Activated naive CD8-positive, alpha-beta T cell treated with anti-CD3 and anti-CD28 coated beads, Interleukin-2, amount 10 ng/mL, durations not matched to agents 7 days and 5 days (primary cell): ENCODE measurements at places on chromosomes 2 and 18. TPM values are rescaled to one million over a fixed set of nuclear protein-coding genes. Genes with fewer than 3 reads are reported as not detected.

GRCh38 chr18:36149514-36150289 is 20.0 kb downstream of the ELP2 start:
- DNase-seq, result no peak

DNA sequence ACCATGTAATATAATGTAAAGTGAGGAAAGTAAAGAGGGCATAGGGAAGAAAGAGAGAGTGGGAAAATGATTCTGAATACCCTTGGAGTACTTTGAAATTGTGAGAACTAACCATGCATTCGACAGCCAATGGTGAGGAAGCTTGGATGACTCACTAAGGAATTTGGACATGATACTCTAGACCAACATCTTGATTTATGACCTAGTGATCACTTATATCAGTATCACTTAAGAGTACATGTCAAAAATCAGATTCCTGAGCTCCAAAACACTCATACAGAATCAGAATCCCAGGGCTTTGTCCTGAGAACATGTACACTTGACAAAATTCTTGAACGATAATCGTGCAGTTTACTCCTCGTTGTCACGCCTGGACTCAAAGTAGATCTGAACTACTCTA is 1899.8 kb upstream of the PIK3C3 start:
- DNase-seq, result no peak

- no peak for DNase-seq
Measured at GRCh38 chr2:202508686-202509085, 126.1 kb upstream of the FAM117B start.

DNA sequence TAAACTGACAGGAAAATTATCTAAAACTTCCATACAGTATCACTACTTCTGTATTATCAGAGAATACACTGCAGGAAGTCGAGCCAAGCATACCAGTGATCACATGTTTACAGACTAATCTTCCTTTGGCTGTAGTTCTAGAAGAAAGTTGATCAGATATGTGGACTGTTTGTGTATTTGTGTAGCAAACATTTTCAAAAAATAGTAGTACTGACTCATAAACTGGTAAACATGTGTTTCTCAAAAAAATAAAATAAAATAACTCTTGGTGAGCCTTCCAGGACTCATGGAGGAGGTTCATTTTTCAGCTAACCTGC is 148.9 kb upstream of the SLC39A10 start:
- DNase-seq, result no peak

The SLC9A4 gene
- total RNA-seq, result 0.06 TPM
